Peyer's patch (tissue), 4 donors: ENCODE measurements at places on chromosomes 5 and 9.

DNA sequence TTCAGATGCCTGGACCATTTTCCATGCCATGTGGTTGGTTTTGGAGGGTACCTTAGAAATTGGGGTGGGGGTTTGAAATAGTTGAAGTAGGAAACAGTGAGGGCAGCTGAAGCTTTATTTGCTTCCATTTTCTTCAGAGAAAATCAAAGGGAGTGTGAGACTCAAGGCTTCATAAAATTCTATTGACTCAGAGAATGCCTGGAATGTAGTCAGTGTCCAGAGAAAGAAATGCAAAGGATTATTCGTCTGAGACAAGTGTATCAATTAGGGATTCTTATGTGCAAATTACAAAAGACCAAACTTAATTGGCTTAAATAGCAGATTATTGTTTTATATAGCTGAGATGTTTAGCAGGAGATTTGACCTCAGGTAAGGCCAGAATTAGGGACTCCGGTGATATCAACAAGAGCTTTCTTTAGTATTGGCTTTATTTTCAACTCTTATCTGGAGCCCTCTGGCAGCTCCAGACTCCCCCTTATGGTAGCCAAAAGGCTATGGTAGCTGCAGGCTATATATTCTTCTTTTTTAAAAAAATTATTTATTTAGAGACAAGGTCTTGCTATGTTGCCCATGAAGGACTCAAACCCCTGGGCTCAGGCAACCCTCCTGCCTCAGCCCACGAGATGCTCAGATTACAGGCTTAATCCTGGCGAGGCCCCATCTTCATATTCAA is 38.9 kb downstream of the PTTG1 start:
- no peak for DNase-seq

DNA sequence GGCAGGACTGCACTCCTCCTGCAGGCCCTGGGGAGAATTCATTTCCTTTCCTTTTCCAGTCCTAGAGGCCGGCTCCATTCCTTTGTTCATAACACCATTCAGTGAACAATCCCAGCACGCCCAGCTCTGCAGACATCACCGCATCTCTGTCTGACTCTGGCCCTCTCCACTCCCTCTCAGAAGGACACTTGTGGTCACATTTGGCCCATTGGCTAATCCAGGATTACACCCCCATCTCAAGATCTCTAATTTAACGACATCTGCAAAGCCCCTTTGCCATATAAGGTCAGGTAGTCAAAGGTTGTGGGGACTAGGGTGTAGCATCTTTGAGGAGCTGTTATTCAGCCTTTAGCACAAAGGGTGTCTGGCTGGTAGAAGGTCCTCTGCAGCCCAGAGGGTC is 185.0 kb upstream of the DAP start:
- DNase-seq = no peak

DNA sequence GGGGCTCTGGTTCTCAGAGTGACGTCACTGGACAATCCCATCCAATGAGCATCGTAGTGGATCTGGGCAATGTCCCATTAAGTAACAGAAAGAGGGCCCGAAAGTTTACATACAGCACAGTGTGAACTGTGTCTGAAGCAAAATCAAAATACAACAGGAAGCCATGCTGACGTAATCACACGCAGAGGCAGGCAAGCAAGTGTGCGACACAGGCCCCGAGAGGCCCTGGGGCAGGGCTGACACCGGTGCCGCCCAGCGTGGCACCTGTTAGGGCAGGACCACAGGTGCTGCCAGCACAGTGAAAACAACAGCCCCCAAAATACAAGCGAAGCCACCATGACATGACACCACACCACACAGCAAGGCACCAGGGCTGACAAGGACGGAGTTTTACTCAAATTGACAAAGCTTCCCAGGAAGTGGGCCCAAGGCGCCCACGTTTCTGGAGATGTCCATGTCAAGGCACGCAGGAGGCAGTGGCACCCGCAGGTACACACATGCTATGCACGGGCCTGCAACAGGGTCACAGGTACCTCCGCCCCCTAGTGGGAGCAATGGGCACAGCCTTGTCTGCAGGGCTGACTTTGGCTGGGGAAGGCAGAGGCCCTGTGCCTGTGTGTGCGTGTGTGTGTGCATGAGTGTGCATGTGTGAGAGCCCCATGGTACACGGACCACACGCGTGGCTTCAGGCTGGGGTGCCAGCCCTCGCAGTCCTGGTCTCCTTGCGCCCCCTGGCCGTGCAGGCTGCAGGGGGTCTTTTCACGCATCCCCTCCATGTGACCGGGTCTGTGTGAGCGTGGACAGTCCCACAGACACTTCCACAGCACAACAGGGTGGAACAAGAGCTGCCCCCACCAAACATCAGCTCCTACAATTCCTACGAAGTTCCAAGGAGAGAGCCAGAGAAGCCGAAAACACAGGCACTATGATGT is 19.6 kb downstream of the QSOX2 start:
- DNase-seq = peak; percentile 68

DNA sequence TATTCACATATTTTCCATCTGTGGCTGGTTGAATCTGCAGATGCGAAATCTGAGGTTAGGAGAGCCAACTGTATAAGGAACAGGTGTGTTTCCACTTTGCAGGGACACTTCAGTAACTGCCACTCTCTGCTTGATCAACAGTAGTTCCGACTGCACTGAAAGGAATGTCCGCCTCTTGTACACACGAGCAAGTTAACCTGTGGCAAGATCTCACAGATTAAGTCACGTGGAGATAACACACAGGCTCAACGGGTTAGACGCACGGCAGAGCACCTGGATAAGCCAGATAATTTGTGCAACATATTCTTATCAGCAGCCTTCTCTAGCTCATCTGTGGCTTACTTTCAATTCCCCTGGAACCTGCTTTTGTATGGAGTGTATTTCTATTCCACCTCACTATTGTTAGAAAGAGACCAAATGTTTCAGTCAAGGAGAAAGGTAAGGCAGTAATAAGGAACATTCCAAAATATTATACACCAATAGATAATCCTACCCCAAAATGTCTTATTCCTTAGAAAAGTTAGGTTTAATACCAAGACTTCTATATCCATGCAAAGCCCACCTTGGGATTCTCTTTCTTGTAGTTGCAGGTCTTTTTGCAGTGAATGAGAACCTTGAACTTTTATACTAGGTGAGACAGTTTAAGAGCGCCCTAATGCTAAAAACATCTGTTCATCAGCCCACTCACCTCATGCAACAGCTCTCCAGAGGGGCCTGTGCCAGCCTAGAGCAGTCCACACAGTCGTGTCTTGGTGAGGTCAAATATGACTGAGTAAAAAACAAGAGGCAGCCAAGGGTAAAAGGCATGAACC is 6.5 kb upstream of the C9 start:
- DNase-seq = no peak

DNA sequence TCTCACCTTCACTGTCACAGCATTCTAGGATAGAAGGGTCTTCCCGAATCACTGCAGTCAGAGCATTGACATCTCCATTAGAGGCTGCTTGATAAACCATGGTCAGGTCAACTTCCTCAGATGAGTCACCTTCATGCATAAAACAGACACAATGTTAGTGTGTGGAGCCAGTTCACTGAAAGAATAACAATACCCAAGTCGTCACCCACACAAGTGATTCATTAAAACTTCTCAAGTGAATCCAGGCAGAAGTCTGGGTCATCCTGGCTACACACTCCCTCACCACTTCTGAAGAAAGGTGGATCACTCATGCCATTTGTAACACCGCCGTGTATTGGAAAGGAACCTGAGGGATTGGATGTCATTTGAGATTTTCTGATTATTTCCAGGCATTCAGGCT is 49.6 kb downstream of the ANKRD55 start:
- DNase-seq = no peak

- no peak for DNase-seq
Observed at GRCh38 chr5:149319174-149319573, 26.1 kb upstream of the GRPEL2 start.
